ENCODE measurements at places on chromosomes 2 and 18.
A peak's percentile ranks its signal among the peaks of the same experiment; 100 is the strongest.

GRCh38 chr18:44842588-44843412 lies 162.1 kb downstream of the SETBP1 start:
- DNase-seq, result no peak

GRCh38 chr2:177229442-177230242 lies 17.0 kb downstream of the HNRNPA3 start:
- no peak for DNase-seq

GRCh38 chr18:63063171-63063570 lies 256.4 kb downstream of the BCL2 start:
- DNase-seq, result no peak

GRCh38 chr2:71530641-71531332 lies 77.4 kb downstream of the DYSF start:
- peak; percentile 63 for DNase-seq

- no peak for DNase-seq
These were observed 53.4 kb upstream of the ODC1 start for GRCh38 chr2:10501451-10501961.

GRCh38 chr2:156673333-156673615 lies 237.1 kb downstream of the GPD2 start:
- DNase-seq, result no peak

DNA sequence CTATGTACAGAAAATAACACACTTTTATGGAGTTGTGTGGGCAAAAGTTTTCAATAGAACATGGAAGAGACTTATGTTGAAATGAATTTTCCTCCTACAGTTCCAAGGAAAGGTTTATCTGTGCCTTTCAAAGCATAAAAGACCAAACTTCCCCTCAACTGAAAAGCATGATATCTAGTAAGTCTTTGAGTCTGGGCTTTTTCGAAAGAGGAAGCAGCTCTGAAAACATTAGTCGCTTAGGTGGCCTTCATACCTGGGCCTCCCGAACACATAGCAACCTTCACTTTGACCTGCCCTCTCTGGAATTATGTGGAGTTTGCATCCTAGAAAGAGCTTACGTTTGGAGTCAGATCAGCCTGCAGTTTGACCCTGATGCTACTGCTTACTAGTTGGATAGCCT lies 4.8 kb upstream of the CAPN14 start:
- DNase-seq, result peak; percentile 34

- no peak for DNase-seq
These were observed 40.6 kb downstream of the TRABD2A start for GRCh38 chr2:84840306-84840705.

DNA sequence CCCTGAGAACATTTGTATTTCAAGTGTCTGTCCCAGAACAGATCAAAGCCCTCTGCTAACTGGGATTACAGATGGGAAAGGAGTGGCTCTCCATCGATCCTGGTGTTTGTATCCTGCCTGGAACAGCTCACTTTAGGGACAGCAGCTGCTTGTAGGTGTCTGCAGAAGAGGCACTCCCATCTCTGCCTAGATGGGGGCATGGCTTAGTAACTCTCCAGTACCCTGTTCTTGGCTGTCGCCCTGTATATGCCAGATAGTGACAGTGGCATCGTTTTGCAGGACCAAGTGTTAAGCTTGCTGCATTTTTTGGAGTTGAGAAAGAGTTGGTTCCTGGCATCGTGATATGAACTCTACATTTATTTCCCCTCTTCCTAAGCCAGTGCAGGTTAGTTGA lies 189.9 kb downstream of the SH3RF3 start:
- DNase-seq, result no peak

DNA sequence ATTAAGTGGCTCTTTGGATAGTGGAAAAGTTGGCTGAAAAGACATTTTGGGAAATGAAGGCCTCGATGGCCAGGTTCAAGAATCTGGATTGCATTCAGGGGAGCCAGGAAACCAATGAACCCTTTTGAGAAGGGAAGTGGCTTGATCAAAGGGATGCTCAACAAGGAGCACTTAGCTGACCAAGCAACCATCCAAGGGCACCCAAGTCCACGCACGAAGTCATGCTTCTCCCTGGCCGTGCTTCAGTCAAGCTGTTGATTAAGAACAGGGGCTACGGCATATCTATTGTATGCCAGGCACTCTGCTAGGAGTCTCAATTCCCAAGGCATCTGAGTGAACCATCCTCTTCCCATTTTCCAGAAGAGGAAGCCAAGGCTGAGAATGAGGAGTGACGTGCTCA lies 185.8 kb upstream of the GLI2 start:
- no peak for DNase-seq

GRCh38 chr2:59706729-59707128 lies 846.7 kb downstream of the BCL11A start:
- no peak for DNase-seq

DNA sequence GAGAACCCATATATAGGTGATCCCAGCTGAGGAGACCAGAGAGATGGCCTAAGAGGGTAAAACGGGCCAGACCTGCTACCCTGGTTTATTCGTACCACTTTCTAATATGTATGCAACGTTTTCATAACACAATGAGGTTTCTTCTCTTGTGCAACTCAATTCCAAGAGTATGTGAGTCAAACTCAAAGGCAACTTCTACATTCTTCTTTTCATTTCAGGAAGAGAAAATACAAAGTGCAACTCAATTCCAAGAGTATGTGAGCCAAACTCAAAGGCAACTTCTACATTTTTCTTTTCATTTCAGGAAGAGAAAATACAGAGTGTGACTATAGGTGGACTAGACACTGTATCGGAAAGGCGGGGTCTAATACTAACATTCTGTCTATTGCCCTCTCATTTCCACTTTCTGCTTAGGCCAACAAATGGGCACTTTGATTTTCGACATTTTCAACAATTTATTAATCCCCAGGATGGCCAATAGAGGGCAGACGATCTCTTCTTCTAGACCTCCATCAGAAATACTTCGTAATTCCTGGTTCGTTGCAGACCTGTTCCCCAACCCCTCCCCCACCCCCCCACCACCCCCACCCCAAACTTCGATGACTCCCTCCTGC lies 3.7 kb upstream of the CRIM1 start:
- peak; percentile 55 for DNase-seq

GRCh38 chr2:145106293-145106692 lies 586.4 kb upstream of the ZEB2 start:
- no peak for DNase-seq

DNA sequence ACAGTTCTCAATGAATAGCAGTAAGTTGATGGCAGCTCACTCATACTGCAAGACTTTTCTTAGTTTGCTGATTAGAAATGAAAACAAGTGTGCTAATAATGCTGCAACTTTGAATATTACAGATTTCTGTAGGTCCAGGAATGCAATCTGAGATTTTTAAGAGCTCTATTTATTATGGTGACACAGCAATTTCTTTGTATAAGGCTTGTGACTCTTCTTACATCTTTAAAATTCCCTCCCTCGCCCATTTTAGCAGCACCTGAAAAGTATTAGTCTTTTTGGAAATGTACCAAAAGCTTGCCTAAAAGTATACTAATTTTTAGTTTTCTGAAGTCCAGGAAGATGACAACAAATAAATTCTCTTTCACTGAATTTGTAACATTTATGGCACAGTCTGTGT lies 4.4 kb upstream of the HTR2B start:
- no peak for DNase-seq

- no peak for DNase-seq
These were observed 72.0 kb downstream of the ARMC9 start for GRCh38 chr2:231270221-231271114.

DNA sequence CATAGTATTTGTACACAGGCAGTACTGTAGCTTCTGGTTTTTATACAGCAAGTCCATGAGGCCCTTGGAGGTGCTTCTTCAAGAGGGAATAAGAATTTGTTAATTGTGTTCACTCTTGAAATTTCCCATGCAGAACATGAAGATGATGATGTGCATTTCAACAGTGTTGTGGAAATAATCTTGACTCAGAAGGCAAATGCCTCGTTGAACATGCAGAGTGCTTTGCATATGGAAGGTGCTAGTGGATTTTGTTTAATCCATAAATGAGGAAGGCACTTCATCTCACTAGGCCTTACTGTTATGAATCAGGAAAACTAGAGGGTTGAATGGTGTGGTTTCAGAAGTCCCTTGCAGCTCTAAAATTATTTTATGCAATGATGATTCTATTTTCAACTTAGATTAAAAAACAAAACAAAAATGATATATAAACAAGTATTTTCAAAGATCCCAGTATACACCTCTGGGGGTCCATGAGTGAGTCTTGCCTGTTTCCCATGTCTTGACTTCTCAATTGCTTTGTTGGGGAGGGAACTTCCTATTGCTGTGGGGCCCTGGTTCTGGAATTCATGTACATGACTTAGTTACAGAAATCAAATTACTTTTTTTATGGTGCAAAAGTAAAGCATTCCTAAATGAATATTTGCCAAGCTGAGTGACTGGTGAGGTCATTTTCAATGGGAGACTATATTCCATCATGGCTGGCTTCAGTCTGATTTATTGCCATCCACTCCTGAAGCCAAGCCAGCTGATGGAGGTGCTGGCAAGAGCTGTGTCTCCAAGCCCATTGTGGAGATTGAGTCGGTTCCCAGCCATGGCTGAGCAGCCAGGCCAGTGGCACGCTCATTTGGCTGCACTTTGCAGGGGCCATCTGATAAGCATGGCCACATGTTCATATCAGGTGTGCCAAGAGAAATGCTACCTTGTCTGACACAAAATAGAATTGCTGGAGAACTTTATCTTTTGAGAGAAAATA lies 56.5 kb downstream of the MGAT5 start:
- DNase-seq, result no peak

- DNase-seq, result peak; percentile 56
These were observed 14.1 kb downstream of the LAMA3 start for GRCh38 chr18:23703057-23703986.

GRCh38 chr2:74447230-74447999 lies 5.7 kb upstream of the RTKN start:
- DNase-seq, result no peak

GRCh38 chr18:49926106-49926745 lies 112.9 kb upstream of the ACAA2 start:
- no peak for DNase-seq

DNA sequence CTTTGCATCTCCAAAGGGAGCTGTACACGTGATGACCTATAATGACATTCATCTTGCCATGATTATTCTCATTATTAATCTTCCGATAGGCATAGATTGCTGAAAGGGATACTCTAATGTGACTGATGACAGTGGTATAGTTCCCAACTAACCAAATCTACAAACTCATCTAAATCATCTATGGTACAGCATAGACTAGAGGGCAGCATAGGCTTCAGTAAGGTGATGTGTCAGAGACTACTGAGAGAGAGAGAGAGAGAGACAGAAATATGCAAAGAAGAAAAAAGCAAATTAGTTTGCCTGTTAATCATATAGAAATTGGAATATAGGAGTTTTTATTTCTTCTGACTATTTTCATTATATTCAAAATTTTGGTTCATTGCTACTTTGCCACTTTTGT lies 89.3 kb downstream of the CSRNP3 start:
- DNase-seq, result no peak

DNA sequence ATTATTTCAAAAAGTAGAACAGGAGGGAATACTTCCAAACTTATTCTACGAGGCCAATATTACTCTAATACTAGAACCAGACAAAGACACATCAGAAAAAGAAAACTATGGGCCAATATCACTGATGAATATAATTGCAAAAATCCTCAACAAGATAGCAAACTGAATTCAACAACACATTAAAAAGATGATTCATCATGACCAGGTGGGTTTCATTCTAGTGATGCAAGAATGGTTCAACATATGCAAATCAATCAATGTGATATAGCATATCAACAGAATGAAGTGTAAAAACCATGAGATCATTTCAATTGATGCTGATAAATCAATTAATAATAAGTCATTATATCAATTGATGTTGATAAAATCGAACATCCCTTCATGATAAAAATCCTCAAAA lies 22.4 kb upstream of the EML6 start:
- no peak for DNase-seq

GRCh38 chr2:107932488-107932887 lies 53.8 kb upstream of the SLC5A7 start:
- DNase-seq, result no peak

DNA sequence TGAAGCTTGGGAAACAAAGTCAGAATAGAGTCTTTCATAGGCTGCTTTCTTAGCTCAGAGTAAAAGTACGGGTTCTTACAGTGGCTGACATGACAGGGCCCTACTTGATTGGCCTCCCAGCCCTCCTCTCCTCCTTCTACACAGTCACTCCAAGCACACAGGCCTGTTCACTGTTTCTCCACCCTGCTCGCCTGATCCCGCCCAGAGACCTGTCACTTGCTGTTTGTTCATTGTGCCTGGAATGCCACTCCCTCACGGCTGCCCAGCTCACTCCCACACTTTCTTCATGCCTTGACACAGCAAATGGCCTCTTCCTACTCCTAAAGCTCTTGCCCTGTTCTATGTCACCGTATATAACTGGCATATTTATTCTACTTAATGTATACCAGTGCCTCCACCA lies 104.8 kb downstream of the MAP4K4 start:
- no peak for DNase-seq

DNA sequence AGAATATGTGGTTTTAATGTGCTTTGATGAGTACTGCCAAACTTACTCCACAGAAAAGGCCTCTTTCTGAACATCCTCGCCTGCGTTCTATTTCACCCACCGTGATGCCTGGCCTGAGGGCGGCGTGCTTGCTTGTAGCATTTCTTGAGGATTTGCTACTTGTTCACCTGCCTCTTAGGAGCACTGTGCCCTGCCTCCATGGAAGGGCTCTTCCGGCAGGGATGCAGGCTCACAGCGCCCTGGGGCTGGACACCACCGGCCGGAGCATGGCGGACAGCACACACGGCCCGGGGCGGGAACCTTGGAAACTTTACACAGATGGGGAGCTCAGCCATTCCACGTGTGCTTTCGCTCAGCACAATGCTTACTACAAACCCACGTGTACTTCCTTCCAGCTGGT lies 37.1 kb downstream of the ANO7 start:
- DNase-seq, result no peak
